H54 (cell line): ENCODE measurements at places on chromosomes 7 and 10.

DNA sequence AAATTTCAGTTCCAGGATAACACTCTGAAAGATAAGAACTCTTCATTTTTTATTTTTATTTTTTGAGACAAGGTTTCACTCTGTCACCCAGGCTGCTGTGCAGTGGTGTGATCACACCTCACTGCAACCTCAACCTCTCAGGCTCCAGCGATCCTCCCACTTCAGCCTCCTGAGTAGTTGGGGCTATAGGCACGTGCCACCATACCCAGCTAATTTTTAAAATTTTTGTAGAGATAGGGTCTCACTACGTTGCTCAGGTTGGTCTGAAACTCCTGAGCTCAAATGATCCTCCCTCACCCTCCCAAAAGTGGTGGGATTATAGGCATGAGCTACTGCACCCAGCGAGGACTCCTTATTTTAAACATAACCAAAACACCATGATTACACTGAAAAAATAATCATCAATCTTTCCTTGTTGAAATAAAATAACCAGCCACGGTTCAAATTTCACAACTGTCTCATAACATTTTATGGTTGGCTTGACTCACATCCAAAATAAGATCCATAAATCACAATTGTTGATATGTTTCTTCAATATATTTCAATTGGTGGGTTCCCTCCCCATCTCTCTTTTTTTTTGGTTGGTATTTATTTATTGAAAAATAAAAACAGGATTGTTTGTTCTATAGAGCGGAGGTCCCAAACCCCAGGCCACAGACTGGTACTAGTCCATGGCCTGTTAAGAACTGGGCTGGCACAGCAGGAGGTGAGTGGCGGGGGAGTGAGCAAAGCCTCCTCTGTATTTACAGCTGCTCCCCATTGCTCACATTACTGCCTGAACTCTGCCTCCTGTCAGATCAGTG, 60.1 kb upstream of the FAM171A1 start:
- DNase-seq: no peak

GRCh38 chr7:112370436-112370835, 79.8 kb upstream of the IFRD1 start:
- DNase-seq: no peak

- DNase-seq: no peak
Measured at GRCh38 chr7:30634634-30635201, 40.0 kb downstream of the GARS1 start.

GRCh38 chr10:110893559-110894179, 21.9 kb downstream of the PDCD4 start:
- no peak for DNase-seq

DNA sequence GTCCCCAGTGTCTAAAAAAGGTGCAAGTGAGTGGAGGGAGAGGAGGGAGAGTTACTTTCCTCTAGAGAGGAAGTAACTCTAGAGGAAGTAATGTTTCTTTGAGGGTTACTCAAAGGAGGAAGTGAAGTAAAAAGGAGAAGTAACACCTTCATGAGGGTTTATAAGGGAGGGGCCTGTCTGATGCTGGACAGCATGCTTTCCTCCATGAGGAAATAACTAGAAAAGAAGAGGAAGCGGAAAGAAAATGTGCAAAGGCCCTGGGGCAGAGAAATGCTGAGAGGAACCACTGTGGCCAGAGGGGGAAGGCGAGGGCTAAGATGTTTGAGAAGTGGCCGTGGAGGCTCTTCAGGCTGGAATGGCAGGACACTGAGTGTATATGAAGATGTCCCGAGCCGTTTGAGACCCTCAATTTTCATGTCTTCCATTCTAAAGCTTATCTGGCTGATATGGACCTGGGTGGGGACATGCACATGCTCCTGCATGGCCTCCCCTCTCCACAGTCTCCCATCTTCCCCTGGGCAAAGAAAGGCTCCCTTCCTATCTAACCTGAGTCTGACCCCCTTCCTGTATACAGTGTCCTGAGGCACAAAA, 3.4 kb upstream of the SLC18A2 start:
- DNase-seq: no peak

GRCh38 chr10:94180576-94180975, 182.2 kb downstream of the NOC3L start:
- no peak for DNase-seq

DNA sequence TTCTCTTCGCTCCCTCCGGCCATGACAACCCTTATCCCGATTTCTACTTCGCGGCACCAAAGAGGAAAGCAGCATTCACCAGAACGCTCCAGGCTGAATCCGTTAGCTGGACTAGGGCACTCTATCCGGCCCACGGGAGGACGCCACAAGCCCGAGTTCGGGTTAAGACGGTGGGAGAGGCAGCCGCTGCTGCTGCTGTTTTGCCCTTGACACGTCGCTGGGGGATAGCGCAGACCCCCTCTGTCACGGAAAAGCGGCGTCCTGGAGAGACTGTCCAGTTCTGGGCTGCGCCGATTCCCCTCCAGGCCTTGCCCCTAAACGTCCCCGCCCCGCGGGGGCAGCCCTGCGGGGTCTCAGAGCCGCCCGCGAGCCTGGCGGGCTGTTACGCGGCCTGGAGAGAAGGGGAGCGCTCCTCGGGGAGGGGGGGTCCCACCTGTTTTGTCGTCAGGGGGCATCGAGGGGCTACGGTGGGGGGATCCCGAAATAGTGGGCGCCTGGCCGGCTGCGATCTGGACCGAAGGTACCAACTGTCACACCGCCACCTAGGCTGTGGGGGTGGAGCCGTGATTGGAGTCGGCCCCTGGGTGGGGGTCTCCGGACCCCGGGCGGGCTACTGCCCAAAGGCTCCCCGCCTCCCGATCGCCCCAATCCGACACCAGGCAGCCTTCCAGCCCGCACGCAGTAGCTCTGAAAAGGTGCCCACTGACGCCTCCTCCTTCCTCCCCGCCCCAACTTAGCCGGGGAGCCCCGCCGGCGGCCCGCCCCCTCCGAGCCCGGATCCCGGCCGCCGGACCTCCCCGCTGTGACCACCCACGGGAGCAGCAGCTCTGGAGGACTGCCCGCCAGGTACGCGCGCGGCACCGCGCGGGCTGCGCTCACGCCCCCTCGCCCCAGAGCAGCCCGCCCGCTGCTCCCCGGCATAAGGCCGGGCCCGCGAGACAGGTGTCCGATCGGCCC, 772 bp downstream of the SGMS1 start:
- no peak for DNase-seq

- DNase-seq: no peak
Measured at GRCh38 chr7:141208539-141208938, 134.7 kb downstream of the TMEM178B start.

- DNase-seq: no peak
Measured at GRCh38 chr7:27118580-27118979, 12.0 kb downstream of the HOXA4 start.

- no peak for DNase-seq
Measured at GRCh38 chr10:105188737-105189462, 547.8 kb downstream of the SORCS3 start.

- DNase-seq: no peak
Measured at GRCh38 chr10:5094265-5095205, at the start of gene AKR1C3. Gene AKR1C3, plus strand, starts transcription at chr10:5094414. Its CDS starts 31 bp downstream, at chr10:5094445.

- no peak for DNase-seq
Measured at GRCh38 chr10:95505084-95505610, 56.0 kb downstream of the SORBS1 start.

- no peak for DNase-seq
Measured at GRCh38 chr7:96322373-96322695, 436 bp upstream of the SLC25A13 start.

DNA sequence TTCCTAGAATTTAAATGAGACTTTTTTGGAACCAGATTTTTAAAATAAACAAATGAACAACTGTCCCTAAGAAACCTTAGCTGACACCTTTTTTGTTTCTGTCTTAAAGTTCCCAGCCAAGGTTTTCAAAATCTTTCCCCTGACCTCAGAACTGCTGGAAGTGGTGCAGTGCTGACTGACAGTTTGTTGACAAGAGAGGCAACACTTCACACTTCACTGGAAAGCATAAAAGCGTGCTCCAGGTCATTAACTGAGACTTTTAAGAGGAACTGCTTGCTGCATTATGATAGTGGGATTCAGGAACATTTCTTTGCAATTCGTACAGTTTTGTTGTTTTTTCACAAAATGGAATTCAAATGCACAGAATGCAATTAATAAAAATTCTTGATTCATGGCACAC, 36.2 kb downstream of the SYPL1 start:
- no peak for DNase-seq

DNA sequence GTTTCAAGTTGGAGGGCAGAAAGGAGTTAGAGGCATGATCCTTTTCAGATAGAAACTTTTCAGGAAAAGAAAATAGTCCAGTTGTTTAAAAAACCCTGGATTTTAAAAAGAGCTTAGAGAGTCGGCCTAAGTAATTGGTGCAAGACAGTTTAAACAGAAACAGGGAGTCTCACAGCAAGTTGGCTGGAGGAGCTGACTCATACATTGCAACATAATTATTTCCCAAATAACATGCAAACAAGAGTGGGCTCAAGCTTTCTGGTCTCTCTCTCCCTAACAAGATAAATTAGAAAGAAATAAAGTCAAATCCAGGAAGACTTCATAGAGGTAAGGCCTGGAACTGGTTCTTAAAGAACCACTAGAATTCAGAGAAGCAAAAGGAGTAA, 100.3 kb upstream of the AGBL3 start:
- DNase-seq: no peak

GRCh38 chr7:86328801-86329433, 314.8 kb upstream of the GRM3 start:
- no peak for DNase-seq

DNA sequence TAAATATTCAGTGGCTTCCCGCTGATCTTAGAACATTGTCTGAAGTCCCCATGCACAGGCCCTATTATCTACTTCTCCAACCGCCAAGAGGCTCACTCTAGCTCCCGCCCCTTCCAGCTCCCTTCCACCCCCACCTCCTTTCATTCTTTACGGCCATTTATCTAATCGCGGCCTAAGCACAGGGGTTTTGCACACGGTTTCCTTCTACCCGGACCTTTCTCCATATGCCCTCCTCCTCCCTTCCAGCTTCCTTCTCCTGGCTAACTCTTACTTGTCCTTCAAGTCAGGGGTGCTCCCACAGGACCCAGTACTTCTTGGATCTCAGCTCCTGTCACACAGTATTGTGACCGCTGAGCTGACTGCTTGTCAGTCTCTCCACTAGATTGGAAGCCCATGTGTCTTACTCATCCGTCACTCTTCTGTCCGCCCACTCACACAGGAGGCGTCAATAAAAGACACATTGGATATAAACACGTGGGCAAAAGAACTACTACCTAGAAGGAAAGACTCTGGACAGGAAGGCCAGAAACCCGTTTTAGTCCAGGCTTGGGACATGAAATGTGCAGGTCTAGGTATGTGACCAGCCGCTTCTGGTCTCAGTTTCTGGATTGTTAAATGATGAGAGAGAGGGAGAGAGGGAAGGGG, 20.2 kb upstream of the HPS1 start:
- no peak for DNase-seq

DNA sequence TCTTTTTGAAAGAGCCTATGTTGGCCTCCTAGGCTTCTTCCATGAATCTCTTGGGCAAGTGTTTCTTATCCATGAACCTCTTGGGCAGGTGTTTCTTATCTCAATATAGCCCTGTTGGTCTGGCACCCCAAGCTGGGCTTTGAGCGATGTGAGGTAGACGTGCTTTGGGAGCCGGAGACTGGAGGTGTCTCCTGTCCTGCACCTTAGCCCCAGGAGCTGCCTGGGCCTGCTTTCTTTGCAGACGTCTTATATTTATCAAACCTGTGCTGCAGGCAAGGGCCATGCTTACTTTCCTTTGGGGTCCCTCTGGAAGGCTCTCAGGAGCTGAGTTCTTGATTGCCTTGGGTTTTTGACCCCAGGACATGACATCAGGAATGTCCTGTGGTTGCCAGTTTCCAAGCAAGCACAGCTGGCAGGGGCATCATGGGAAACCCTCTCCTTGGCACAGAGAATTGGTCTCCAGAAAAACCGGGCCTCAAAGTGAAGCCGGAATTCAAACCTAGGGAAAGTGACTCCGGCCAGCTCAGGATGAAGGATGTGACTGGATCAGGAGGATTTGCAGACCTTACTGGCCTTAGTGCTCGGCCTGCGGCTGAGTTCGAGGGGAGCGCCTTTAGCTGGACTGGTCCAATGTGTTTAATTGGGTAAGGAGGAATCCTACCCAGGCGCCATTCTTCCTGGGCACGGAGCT, 2.8 kb downstream of the JAKMIP3 start:
- no peak for DNase-seq

DNA sequence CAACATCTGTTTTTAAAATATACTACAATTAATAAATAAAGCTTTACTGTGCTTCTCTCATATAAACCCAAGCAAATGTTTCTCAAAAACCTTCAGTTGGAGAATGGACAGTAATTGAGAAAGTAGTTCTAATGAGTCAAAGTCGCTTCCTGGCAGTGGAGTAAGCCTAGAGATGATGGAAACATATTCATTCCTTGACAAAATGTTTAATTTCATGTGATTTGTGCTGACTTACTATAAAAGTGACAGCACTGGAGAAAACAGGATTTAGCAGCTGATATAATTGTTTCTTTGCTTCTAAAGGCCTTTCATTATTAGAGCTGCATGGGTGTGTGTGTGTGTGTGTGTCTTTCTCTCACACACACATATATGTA, 9.0 kb downstream of the ELMO1 start:
- no peak for DNase-seq

GRCh38 chr7:124781907-124782734, 16.5 kb upstream of the GPR37 start:
- DNase-seq: no peak

DNA sequence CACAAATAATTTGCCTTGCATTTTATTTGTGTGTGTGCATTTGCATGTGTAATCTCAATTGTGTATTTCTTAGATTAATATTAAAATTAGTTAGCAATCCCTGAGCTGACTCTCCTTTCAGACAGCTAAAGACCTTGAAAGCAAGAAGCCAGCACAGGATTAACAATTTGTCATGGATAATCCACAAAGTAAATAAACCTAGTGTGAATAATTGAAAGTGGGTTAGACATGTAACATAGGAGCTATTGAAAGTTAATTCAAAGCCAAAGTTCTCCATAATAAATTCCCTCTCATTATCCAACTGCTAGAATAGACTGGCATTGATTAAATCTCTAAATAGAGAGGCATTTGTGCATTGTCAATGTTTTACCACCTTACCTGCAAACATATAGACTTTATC, 326.1 kb downstream of the PLXDC2 start:
- DNase-seq: no peak

GRCh38 chr10:100020142-100020885, 10.6 kb upstream of the DNMBP start:
- DNase-seq: no peak

- DNase-seq: no peak
Measured at GRCh38 chr10:29533696-29534285, 101.0 kb downstream of the SVIL start.

DNA sequence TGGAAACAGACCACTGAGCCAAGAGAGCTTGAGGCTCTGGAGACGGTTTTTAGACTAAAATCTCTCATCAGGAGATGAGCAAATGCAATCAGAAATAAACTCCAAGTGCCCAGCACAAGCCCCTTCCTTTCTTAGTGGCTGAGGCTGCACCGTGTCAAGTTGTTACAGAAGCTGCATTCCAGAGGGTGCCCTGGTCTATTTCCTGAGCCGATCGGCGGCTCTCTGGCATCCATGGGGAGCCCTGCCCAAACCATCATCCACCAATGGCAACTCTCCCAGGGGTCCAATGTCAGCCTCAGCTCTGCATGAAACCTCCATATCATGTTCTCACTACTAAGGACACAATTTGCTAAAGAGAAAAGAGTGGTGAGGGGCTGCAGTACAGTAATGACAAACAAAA, 89.6 kb downstream of the SVIL start:
- DNase-seq: no peak

GRCh38 chr7:87475359-87476178, at the start of gene ABCB4:
Gene ABCB4, minus strand, starts transcription at chr7:87475680. Its CDS starts 215 bp downstream, at chr7:87475465.
- DNase-seq: no peak
